ENCODE measurements at places on chromosomes 5 and 9. TPM values are rescaled to one million over a fixed set of nuclear protein-coding genes. Genes with fewer than 3 reads are reported as not detected.

Gene SLC36A1
- 9.6 TPM for total RNA-seq

Gene TAS2R1
- not detected for total RNA-seq

Gene ATOSB
- 10.5 TPM for total RNA-seq

Gene LIFR
- 6.5 TPM for total RNA-seq

Gene RMI1
- 9.4 TPM for total RNA-seq

Gene SHISAL2B
- not detected for total RNA-seq
